CD4-positive, alpha-beta memory T cell (primary cell): ENCODE measurements at places on chromosomes 3 and 15.

DNA sequence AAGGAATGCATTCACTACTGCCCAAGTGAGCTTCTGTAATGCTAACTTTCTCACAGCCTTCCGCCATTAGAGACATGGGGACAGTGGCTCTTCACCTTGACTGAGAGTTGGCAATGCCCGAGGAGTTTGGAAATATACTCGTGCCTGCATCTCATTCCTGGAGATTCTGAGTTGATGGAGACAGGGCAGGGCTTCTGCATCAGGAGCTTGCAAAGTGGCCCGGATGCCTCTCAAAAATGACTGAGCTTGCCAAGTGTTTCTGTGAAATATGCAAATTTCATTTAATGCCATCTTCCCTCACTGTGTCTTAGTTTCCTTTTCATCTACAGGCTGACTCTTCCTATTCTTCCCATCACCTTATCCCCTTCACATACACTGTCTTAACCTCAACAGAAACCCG lies 346.2 kb downstream of the GRM7 start:
- DNase-seq: no peak

- no peak for DNase-seq
Observed at GRCh38 chr3:114646526-114646925, 352.7 kb downstream of the TIGIT start.

GRCh38 chr3:179336345-179336929 lies 11.1 kb upstream of the MFN1 start:
- DNase-seq: no peak

GRCh38 chr15:98321896-98322295 lies 326.4 kb upstream of the IGF1R start:
- DNase-seq: no peak

GRCh38 chr15:50879016-50879617 lies 29.4 kb upstream of the AP4E1 start:
- DNase-seq: peak; percentile 9

DNA sequence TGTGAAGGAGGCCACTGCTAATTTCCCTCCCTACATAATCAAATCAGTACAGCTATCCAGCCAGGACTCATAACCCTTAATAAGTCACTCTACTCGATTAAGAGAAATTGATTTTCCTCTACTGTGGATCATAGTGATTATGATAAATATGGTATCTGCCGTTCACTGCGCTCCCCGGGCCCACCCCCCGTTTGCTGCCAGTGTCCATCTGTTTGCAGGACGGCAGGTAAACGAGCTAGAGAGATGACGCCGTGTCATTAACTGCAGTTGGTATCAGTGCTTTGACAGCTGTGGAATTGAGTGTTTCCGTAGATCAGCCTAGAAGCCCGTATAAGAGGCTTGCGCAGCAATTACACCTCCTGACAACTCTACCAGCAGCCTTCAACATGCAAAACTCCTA lies 94.9 kb downstream of the ROBO2 start:
- no peak for DNase-seq
